ENCODE measurements at places on chromosomes 1 and 21.

- no peak for DNase-seq
Observed at GRCh38 chr1:78289603-78290002, 201.2 kb upstream of the PTGFR start.

- no peak for DNase-seq
Observed at GRCh38 chr1:202105571-202106339, 17.0 kb upstream of the GPR37L1 start.

DNA sequence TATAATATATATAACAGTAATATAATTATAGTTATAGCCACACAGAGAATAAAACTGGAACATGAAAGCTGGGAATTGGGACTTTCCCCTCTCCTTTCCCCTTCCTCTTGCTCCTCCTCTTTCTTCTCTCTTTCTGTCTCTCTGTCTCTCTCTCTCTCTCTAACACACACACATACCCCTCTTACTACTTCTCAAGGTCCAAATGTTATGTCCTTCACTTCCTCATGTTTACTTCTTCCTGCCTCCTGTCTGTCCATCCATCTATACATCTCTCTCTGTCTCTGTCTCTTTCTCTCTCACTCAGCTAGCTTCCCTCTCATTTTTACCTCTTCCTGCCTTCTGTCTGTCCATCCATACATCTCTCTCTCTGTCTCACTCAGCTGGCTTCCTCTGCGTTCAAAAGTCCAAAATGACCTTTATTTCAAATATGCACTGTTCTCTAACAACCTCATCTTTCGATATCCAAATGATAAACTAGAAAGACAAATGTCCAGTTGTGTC lies 261.1 kb downstream of the SIPA1L2 start:
- DNase-seq = no peak

- DNase-seq = no peak
Observed at GRCh38 chr1:185768371-185768770, 34.2 kb downstream of the HMCN1 start.

- DNase-seq = peak; percentile 86
Observed at GRCh38 chr1:45014321-45015028, 2.4 kb downstream of the UROD start.

- no peak for DNase-seq
Observed at GRCh38 chr1:95126366-95126765, 9.2 kb downstream of the TLCD4 start.

- DNase-seq = no peak
Observed at GRCh38 chr1:64175639-64176038, 27.8 kb upstream of the UBE2U start.

GRCh38 chr1:108179018-108179417 lies 21.1 kb downstream of the SLC25A24 start:
- no peak for DNase-seq

- DNase-seq = no peak
Observed at GRCh38 chr1:45170151-45170742, 36.2 kb downstream of the ZSWIM5 start.

- no peak for DNase-seq
Observed at GRCh38 chr1:235649368-235650163, at the start of gene GNG4. Gene GNG4, minus strand, starts transcription at chr1:235649784. Its CDS starts 65,946 bp downstream, at chr1:235583838.

- DNase-seq = no peak
Observed at GRCh38 chr1:37238364-37239224, 204.3 kb upstream of the GRIK3 start.

DNA sequence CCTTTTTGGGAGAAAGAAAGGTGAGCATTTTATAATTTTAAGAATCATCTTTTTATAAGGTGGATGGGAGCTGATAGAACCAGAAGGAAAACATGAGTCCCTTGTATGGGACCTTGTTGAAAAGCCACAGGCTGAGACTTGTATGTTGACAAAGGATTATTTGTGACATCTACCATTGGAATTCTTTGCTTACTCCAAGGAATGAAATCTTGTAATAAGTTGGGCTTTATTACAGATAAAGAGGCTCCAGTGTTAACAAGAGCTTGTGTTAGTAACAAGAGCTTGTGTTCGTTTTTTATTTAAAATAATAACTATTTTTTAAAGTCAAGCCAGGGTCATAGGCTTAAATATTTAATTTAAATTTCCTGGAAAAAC lies 201.1 kb upstream of the CHRM3 start:
- no peak for DNase-seq

- no peak for DNase-seq
Observed at GRCh38 chr21:26965040-26965906, 1.6 kb downstream of the ADAMTS5 start.

DNA sequence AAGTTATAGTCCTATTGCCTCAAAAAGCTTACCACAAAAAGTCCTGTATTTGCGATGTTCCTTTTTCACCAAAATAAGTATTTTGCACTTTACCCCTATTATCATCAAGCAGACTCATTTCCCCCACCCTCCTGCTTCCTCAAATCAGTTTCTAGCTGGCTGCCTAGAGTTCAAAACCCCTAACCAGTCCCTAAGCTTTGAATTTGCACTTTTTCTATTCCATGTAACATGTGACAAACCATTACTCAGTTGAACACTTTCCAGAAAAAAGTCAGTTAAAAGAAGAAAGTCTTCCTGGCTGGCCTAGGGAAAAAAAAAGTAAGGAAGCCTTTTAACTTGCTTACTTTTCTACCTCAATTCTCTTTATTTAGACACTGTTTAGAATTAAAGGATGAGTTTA lies 8.2 kb downstream of the CEP170 start:
- DNase-seq = no peak

DNA sequence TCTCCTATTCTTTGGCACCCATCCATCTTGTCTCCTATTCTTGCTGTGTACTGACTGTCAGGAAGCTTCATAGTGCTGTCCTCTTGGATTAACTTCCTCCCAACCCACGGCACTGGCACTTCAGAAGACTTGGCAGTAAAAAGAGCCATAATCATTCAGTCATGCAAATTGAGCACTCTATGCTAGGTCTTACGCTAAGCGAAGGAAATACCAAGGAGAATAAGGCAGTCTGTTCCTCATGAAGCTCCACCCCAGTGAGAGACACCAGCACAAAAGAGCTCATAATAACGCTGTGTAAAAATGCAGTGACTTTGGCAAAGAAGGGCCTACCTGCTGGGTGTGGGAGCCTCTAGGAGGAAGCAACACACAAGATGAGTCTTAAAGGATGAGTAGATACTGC lies 67.1 kb downstream of the GFI1 start:
- no peak for DNase-seq

GRCh38 chr1:169348383-169349036 lies 19.1 kb downstream of the NME7 start:
- peak; percentile 72 for DNase-seq

DNA sequence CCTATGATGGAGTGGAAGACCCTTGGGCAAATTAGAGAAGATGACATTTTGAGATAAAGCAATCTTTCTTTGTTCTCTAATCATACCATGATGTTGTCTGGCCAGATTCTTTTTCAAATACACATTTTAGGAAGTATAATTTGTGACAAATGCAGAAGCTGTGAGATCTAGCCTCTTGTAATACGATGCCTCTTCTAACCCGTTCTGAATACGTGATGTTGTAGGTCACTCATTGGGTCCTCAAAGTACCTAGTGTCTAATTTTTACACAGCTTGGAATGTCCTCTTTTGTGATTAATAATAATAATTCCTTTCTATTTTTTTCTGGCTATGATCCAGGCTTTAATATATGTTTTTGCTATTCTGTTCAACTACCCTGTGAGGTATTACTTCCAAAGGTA lies 502.7 kb downstream of the NUF2 start:
- DNase-seq = no peak

DNA sequence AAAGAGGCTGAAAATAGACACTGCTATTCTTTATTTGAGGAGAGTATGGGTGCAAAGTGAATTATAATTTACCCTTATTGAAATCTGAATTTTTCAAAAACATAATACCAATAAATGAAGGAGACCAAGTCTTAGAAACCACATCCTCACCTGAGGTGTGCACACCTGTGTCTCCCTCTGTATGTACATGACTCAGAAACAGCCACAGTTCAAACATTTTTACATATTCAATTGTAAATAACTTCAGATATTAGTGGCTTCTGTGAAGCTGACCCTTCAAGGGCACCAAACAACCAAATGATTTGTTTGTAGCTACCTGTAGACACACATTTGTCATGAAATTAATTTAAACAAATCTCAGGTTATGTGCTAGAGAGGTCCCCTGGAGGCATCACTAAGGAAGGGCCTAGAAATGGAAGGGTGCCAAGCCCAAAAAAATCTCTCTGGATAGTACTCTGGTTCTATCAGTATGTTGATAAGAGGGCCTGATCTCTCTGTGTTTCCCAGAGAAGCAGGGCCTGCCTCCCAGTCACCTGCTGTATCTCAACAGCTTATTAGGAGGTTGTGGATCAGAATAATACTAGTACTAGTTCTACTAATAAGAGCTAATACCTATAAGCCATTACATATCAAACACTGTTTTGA lies 28.1 kb downstream of the ERI3 start:
- no peak for DNase-seq

- DNase-seq = no peak
Observed at GRCh38 chr1:8903410-8903809, 24.9 kb upstream of the ENO1 start.

- no peak for DNase-seq
Observed at GRCh38 chr1:51445351-51446090, 73.5 kb downstream of the EPS15 start.

- DNase-seq = peak; percentile 48
Observed at GRCh38 chr1:46547481-46548383, 3.7 kb downstream of the KNCN start.

GRCh38 chr1:11196945-11197344 lies 7.8 kb downstream of the ANGPTL7 start:
- no peak for DNase-seq

DNA sequence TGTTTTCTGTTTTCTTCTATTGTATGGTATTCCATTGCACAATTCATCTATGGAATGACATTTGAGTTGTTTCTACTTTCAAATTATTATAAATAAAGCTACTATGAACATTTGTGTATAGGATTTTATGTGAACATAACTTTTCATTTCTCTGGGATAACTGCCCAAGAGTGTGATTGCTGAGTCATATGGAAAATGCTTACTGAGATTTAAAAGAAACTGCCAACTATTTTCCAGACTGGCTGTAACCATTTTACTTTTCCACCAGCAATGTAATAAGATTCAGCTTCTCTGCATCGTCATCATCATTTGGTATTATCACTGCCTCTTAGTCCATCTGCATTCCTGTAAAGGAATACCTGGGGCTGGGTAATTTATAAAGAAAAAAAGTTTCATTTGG lies 779.6 kb upstream of the PRMT6 start:
- DNase-seq = no peak

DNA sequence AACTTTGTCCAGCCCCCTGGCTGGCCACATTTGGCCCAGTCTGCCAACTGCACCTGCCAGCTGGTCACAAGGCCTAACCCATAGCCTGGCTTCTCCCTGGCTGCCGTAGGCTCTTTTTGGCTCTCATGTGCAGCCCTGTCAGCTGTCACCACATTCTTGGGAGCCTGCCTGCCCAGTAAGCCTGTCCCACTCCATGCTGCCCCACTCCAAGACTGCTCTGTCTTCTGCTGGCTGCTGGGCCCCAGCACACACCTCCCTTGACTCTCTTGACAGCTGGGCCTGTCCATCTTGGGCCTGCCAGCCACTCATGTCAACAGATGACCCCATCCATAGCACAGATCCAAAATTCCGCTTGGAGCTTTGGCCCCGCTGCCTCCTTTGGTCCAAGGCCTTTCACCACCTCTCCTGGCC lies 74.3 kb upstream of the EDN2 start:
- no peak for DNase-seq

GRCh38 chr1:111920221-111921024 lies 69.0 kb downstream of the KCND3 start:
- DNase-seq = no peak

DNA sequence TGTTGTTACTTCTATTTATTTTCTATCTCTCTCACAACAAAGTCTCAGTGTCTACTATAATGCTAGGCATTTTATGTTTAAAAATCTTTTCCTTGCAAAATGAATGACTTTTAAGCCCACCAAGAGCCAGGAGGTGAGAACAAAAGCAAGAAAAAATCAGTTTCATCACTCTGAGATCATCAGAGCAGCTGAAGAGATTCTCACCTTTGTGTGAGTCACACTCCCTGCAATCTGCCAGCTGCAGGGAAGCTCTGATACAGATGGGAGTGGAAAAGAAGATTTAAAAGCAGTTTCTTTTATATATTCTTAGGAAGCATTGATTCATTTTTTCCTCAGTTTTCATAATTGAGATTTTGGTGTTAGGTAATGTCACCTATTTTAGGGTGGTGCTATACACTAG lies 107.6 kb downstream of the LHX9 start:
- no peak for DNase-seq

GRCh38 chr1:153565529-153566374 lies at the start of gene S100A2:
Gene S100A2, minus strand, starts transcription at chr1:153565844. Its CDS starts 1,967 bp downstream, at chr1:153563877.
- DNase-seq = peak; percentile 67

DNA sequence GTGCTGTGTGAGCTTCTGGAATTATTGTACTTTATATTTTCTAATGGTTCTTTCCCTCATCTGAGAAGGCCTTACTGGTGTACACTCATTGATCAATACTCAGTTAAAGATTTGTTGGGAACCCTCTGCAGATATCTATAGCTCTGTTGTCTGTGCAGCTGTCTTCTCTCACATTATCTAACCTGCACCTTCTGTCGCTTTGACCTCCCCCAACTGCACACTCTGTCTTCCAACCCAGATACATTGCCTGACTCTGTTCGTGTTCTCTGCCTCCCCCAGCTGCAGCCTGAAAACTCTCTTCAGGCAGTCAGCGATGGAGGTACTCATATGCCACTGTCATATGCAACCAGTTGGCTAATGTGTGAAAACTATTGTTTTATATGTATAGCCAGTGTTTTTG lies 334.3 kb downstream of the NCAM2 start:
- DNase-seq = no peak

DNA sequence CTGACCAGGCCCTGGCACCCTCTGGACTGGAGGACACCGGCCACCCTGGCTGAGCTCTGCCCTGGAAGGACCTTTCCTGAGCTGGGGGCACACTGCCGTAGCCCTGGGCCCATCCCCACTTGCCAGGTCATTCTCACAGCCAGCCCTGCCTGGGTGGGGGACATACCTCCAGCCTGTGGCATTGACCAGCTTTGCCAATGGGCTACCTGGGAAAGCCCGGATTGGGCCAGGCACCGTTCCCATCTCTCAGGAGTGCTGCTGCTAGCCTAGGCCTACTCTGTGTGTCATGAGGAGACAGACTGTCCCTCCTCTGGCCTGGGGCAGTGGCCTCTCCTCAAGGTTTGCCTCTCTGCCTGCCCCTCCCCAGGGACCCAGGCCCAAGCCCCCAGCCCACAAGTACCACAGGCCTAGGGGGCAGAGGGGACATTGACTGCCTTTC lies 40.0 kb downstream of the COQ8A start:
- DNase-seq = no peak

DNA sequence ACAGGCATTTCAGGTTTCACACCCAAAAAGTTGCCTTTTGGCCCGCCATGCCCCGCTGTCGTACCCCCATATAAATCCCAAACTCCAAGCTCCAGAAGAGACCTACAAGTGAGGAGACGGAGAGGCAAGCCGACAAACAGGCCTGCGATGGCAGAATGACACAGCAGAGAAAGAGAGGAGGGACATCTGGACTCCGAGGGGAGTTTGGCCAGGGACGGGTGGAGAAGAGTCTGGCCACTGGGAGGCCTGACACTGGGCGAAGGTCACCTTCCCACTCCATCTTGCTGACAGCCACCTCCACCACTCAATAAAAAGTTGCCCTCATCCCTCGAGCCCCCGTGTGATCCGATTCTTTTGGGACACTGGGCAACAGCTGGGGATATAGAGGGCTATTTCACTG lies 1.9 kb upstream of the CFH start:
- no peak for DNase-seq
